WTC11 (cell line): ENCODE measurements at places on chromosomes 12 and 14.
A peak's percentile ranks its signal among the peaks of the same experiment; 100 is the strongest.

DNA sequence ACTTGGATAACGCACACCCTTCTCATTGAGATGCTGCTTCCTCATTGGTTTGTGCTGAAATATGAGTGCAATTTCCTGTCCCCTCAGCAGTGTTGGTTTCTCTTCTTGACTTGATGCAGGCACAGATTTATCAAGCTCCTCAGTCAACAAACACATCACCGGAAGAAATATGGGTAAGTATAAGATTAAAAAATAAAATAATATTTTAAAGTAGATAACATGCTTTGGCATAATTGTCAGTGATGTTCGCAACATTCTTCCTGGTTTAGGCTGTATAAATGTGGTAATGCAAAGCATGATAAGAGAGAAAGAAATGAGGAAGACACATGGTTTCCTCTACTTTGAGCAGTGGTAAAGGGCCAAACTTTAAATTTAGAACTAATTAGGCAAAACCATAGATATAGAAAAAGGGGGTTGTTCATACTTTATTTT lies at the start of gene GPR65:
Gene GPR65, plus strand, starts transcription at position 86 of the 432 bp plus-strand sequence. CDS start 5,713 bp downstream, outside the sequence.
- no peak for DNase-seq

GRCh38 chr12:31589598-31589903 lies 1.4 kb downstream of the DENND5B start:
- DNase-seq = peak; percentile 71

GRCh38 chr12:26701604-26702215 lies 131.3 kb downstream of the ITPR2 start:
- DNase-seq = no peak

DNA sequence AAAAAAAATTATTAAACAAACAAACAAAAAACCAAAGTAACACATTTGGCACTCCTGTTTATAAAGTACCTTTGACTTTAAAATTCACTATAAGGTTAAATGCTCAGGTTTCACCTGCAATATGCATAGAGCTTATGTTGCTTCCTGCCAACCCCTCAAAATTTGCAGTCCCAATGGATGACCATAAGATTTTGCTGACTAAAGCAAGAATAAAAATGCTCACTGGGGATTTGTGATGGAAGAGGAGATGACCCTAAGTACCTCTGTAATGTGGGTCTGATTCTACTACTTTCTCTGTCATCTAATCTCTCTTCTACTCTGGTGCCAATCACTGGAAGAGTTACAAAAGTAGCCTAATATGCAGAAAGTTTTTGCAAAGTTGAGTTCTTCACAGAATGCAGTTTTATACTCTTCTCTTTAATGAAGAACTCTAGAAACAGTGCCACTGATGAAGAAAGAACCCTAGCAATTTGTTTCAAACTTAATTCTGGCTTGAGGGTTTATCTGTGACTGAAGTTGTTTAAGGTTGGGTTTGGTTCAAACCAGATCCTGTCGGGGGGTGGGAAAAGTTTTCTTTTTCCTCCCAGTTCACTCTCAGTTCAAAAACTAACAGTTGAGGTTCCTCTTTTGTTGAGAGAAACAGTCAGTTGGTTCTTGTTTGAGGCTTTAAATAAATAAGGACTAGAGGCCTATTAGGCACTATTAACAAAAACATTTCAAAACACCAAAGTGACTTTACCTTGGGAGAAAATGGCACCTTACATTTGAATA lies 10.9 kb downstream of the WASHC3 start:
- no peak for DNase-seq

- DNase-seq = no peak
Measured at GRCh38 chr14:35632676-35633075, 98.7 kb downstream of the INSM2 start.

- no peak for DNase-seq
Measured at GRCh38 chr12:104480826-104481440, 24.2 kb downstream of the CHST11 start.

DNA sequence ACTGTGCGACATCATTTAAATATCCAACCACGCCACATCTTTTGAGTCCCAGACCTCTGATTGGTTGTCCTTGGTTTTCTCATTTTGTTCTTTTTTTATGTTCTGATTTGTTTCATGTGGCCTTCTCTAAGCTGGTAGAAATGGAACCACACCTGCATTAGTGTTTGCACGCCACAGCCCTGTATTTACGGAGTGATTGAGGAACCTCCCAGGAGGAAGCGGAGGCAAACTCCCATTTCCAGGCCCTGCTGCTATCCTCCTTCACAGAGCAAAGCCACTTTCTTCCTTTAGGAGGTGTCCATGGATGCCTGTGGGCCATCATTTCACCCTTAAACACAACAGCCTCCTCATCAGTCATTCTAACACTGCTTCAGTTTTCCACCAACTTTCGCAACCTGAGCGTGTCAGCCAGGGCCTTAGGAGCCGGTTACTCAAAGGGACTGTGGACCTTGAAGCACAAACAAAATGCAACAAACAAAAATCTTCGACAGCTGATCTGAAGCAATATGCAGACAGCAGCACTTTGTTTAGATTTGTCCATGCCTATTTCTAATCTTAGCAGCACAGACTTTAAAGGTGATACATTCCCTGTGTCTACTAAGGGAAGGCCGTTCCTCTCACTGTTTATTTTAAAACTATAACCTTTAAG lies 1258.1 kb upstream of the TMEM132C start:
- DNase-seq = no peak

GRCh38 chr14:77375973-77376770 lies 722 bp downstream of the TMED8 start:
- DNase-seq = peak; percentile 32

DNA sequence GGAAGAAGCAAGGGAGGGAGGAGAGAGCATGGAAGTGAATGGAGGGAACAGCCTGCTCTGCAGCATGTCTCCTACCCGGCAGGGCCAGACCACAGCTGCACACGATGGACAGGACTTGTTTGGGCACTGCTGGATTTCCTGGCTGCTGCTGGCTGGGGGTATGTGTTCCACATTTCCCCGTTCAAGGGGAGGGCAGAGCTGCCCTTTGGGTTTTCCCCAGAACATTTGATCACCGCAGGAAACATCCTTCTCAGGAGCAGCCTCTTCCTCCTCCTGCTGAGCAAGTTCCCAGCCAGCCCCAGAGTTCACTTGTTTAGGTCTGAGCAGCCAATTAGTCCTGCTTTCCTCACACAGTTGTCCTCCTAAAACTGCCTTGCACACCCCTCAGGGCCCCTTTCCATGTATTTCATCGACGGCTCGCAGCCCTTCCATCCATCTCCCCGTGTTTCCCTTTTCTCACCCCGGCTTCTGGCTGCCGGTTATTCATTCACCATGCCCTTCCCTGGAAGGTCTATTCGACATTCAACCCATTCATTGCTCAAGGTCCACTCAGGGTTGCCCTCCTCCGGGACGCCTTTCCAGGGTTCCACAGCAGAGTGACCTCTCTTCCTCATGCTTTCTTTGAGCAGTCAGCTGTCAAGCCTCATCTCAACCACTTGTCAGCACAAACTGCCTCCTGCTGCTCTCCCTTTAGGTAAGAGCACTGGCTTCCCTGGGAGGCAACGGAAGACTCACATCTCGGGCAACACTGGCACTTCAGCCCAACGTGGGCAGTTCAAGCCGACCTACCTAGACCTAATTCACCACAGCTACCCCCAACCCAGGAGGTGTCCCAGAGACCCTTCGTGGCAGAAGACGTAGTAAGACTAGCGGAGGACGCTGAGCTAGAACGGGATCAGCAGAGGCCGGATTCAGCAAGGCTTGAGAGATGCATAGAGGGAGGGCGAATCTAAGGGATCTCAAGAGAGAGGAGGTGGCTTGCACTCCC lies 20.1 kb upstream of the ANO2 start:
- DNase-seq = no peak

GRCh38 chr14:76088771-76089571 lies 62.8 kb upstream of the GPATCH2L start:
- DNase-seq = no peak

DNA sequence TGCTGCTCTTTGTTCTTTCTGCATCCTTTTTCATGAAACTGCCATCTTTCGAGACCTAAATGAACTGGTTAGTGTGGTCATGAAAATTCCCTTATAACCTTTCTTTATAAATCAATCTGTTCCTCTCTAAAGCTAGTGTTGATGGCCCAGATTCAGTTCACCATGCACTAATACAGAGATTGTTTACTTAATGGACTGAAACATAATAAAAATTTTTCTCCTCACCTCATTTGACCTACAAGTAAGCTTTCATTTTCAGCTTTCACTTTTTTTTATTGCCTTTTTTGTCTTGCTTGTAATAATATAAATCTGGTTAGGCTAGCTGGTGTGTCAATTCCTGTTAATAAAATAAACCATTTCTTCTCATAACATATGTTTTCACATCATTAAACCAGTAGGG lies 183.8 kb downstream of the CCDC59 start:
- no peak for DNase-seq
